ENCODE measurements at places on chromosomes 3 and 15.

GRCh38 chr3:152328841-152329240, 60.1 kb downstream of the MBNL1 start:
- DNase-seq: peak; percentile 50

DNA sequence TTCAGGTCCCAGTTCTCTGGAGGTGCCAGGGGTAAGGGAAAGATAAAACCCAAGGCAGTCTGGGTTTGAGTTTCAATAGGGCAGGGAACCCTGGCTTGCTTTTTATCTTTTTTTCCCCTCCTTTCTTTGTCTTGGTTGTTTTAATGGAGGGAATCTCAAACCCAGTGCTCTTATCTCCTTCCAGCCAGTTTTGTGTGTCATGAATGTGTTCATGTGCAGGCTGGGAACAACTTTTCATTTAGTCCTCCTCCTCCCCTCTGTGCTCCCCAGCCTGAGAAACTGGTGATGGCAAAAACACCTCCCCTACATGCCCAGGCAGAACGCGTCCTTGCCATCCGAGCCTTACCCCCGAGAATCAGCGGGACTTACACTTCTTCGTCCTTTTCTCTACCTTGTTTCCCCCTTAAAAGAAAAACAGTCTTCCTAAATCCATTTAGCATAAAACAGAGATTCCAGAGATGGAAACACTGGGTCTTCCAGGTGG, 10.9 kb downstream of the SEMA3G start:
- DNase-seq: no peak

DNA sequence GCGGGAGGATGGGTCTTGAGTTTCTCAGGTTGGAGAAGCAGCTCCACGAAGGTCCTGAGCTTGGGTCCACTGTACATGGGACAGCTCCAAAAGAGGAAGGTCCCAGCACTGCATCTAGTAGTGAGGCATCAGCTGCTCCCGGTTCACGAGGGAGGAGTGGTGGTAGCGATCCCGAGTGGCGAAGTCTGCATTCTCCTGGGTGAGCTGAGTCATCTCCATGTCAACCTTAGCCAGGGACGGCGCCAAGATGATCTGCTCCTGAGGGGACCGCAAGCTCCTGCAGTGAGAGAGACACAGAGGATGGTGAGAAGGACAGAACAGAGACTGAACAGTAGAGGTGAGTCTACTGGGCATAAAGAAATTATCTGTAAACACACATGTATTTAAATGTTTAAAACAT, 28.0 kb upstream of the HEG1 start:
- no peak for DNase-seq

DNA sequence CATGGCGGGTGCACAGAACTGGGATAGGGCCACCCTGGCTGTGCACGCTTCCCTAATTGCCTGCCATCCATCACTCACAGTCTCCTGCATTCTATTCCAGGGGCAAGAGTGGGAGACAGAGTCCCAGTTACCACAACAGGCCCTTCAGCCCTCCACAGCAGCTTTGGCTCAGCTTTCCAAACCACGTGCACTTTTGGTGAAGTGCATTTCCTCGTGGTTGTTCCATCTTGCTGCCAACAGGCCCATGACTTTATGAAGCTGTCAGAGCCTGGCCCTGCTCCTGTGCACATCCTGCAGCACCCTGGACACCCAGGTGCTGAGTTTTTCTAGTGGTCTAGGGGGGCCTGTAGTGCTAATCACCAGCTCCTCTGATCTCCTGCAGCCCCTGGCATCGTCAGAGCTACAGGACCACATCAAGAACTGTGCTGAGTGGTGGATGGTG, 110.2 kb downstream of the ADCY5 start:
- DNase-seq: no peak

DNA sequence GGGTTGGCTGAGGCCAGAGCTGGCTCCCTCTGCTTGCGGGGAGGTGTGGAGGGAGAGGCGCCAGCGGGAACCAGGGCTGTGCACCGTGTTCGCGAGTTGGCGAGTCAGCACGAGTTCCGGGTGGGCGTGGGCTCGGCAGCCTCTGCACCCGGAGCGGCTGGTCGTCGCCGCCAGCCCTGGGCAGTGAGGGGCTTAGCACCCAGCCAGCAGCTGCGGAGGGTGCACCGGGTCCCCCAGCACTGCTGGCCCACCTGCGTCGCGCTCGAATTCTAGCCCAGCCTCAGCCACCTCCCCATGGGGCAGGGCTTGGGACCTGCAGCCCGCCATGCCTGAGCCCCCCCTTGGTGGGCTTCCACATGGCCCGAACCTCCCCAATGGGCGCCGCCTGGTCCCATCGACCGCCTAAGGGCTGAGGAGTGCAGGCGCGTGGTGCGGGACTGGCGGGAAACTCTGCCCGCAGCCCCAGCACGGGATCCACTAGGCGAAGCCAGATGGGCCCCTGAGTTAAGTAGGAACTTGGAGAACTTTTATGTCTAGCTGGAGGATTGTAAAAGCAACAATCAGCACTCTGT, 125.6 kb downstream of the FRMD4B start:
- no peak for DNase-seq

DNA sequence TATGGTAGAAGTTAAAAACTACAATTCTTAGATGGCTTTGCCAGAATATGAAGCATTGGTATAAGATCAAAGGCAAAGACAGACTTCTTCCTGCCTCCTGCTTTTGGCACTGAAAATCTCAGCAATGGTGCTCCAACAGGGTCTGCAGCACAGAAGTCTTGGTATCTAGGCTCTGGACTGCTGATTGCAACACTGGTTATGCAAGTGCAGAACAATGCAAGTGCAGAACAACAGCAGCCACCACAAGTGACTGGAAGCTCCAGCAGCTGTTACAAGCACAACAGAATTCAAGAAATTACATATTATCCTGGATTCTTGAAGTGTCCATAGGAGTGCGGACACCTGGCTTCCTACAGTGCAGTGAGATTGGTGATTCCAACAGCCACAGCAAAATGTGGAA, 33.7 kb downstream of the ZBTB20 start:
- DNase-seq: no peak

GRCh38 chr15:95609096-95609495, 721.4 kb upstream of the NR2F2 start:
- DNase-seq: peak; percentile 10

DNA sequence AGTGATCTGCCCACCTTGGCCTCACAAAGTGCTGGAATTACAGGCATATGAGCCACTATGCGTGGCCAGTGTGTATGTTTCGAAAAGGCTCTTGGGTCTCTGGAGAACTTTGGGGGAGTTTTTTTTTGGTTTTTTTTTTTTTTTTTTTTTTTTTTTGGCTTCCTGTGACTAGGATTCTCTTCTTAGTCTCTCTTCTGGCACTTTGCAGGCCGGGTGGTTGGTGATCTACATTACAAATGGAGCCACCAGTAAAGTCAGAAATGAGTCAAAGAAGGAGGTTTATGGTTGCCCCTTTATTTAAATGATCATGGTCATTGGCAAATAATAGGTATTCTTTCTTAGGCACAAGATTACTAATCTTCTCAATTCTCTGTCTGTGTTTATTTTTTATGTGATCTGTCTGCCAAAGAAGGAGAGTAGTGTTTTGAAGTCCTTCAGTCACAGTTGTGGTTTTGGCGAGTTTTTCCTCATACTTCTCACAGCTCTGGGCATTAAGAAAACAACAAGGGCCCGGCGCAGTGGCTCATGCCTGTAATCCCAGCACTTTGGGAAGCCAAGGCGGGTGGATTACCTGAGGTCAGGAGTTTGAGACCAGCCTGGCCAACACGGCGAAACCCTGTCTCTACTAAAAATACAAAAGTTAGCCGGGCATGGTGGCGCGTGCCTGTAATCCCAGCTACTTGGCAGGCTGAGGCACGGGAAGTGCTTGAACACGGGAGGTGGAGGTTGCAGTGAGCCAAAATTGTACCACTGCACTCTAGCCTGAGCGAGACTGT, 38.3 kb downstream of the PDE8A start:
- DNase-seq: no peak

DNA sequence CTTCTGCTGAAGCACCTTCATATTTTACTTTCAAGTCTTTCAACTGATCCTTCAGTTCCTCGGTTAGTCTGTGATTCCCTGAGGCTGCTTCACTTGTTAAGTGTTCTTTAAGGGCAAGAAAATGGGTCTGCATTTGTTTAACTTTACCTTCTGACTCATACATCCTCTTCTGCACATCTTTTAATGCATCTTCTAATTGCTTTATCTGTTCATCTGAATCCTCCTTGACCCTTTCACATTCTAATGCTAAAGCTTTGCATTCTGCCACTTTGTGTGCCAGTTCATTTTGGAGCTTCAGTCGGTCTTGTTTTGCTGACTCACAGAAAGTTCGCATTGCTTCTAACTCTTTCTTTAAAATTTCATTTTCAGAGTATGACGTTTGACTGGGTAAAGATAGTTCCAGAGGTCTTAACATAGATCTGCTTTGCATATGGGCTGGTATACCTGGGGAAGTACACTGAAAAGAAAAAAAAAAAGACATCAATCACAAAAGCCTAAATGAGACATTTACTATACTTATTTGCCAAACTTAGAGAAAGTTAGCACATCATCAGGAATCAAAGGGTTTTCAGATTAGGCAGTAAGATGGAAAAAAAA, 94.3 kb downstream of the UACA start:
- DNase-seq: no peak

GRCh38 chr3:129618186-129618820, 11.8 kb upstream of the PLXND1 start:
- DNase-seq: no peak

GRCh38 chr3:105222568-105223093, 144.1 kb upstream of the ALCAM start:
- no peak for DNase-seq

GRCh38 chr3:7368597-7368996, 507.7 kb downstream of the GRM7 start:
- DNase-seq: no peak

- DNase-seq: peak; percentile 47
These were observed 51.0 kb upstream of the ATP13A3 start for GRCh38 chr3:194537732-194538247.

DNA sequence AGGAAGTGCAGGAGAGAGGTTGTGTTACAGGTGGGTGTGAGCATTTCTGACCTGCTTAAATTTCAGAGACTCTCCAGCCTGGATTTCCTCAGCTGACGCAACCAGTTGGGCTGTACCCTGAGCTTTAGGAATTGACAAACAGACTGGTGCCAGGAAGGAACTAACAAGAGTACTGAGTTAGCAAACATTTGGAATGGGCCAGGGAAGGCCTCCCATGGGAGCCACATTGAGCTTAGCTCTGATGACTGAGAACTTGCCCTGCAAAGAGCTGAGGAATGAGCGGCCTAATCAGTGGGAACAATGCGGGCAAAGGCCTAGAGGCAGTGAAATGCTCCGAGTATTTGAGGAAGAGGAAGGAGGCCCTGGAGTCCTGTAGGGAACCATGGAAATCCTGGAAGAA, 254.2 kb downstream of the FEZF2 start:
- no peak for DNase-seq

DNA sequence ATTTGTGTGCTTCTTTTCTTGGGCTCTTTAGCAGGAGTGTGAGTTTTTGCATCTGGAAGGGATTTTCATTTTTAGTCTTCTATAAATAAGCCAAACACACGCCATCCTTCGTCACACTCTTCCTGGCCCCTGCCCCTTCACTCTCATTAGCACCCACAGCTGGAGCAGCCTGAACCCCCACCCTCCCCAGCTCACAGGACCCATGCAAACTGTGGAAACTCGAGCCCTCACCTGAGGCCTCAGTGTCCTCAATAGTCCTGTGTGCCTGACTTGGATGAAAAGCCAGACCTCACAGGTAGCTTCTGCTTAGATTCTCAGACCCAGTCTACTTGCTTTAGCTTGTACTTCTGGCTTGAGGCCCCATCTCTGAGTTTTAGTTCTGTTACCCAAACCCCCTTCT, 167.9 kb downstream of the MTHFS start:
- DNase-seq: no peak

DNA sequence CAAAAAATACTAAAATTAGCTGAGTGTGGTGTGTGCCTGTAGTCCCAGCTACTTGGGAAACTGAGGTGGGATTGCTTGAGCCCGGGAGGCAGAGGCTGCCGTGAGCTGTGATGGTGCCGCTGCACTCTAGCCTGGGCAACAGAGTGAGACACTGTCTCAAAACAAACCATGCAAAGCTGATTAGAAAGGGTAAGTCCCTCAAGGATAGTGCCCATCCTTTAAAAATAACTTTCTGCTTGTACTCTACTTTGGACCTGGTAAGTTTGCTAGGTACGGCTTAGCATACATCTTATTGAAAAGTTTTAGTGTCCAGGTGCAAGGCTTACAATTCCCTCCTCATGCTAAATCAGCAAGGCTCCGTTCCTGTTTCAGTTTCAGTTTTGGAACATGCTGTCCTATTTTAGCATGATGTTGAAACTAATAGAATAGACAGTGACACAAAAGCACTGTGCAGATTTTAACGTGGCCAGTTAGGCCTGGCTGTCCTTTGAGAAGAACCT, 21.4 kb downstream of the FEM1B start:
- no peak for DNase-seq

GRCh38 chr3:112253301-112253971, 40.6 kb downstream of the SLC9C1 start:
- DNase-seq: no peak

DNA sequence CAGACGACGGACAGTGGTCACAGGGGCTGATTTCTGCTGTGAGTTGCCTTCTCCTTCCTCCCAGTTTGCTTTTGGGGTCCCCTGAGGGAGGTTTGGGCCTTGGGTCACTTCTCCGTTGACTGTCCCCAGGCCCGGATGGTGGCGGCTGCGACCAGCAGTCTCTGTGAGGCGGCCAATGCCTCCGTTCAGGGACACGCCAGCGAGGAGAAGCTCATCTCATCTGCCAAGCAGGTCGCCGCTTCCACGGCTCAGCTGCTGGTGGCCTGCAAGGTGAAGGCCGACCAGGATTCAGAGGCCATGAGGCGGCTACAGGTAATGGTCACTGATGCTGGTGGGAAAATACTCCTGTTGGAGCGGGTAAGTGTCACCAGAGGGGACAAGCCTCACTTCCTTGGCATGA, 206.8 kb upstream of the TPM1 start:
- no peak for DNase-seq

DNA sequence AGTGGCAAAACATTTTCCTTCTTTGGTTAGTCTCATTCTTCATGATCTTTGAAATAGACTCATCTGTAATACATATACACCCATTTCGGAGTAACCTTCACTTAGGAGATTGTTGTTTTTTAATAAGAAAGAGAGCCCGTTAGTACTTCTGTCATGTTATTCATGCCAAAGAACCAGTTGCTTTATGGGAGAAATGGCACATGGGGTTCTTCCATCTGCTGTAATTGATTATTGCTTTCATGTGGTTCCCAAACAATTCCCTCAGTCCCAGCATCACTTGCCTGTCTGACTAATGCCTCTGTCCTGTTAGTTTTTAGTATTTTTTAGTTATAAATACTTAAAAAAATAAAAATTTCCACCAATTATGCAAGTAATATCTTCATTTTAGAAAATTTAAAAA, 33.8 kb upstream of the FAH start:
- DNase-seq: no peak

GRCh38 chr15:69668963-69669362, 216.3 kb downstream of the RPLP1 start:
- no peak for DNase-seq

DNA sequence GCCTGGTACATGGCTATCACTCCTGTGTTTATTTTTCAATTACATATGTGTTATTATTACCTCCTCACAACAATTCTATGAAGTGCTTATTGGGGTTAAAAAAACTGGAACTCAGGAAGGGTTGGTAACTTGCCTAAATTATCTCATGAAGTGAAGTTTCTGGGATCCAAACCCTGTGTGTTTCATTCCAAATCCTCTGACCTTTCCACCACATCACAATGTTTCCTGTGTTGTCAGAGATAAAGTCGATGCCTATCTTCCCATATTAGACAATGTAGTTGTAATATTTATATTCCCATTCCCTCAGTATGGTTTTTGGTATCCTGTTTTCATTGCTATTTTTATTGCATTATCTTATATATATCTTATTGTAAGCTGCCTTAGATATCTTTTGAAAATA, 269.1 kb upstream of the CFAP20DC start:
- DNase-seq: no peak

GRCh38 chr3:30075514-30075913, 530.9 kb upstream of the TGFBR2 start:
- DNase-seq: no peak
